NCI-H1417 (cell line): ENCODE measurements at places on chromosomes 5 and 9.
A peak's percentile ranks its signal among the peaks of the same experiment; 100 is the strongest.

DNA sequence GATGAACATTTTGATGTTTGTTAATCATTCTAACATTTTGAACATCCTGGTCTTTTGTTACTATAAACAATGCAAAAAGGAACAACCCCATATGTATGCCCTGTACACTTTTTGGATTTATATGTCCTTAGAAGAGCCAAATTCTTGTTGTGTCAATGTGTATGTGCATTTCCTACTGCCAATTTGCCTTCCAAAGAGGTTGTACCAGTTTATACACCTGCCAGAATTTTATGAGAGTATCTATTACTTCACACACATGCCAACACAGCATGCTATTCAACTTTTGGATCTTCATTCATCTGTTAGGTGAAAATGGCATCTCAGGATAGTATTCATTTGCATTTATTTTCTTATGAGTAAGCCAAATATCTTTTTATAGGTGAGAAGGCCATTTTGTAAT lies 162.0 kb upstream of the SEMA6A start:
- DNase-seq: no peak

DNA sequence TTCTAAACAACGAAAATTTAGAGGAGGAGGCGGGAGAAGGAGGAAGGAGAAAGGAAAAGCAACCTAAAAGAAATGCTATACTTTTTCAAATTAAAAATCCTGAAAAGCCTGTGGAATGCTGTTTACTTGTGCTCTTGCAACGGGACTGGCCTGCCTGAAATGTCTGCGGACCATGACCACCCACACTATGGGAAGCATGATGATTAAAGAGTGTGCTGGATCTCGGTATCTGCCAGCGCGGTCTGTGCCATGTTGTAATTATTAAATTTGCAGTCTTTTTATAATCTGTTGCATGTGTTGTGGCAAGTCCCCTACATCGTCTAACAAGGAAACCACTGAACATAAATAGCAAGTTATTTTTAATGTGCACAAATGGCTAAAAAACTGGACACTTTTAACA lies 111.4 kb downstream of the FANCC start:
- no peak for DNase-seq

DNA sequence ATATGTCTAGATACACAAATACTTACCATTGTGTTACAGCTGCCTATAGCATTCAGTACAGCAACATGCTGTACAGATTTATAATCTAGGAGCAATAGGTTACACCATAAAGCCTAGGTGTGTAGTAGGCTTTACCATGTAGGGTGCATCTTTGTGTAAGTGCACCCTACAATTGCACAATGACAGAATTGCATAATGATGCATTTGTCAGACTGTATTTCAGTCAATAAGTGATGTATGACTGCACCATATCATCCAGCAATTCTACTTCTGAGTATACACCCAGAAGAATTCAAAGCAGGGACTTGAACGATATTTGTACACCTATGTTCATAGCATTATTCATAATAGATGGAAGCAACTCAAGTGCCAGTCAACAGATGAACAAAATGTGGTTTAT lies 100.4 kb upstream of the SLC44A1 start:
- no peak for DNase-seq

- no peak for DNase-seq
Observed at GRCh38 chr5:65818592-65818991, 96.6 kb downstream of the NLN start.

DNA sequence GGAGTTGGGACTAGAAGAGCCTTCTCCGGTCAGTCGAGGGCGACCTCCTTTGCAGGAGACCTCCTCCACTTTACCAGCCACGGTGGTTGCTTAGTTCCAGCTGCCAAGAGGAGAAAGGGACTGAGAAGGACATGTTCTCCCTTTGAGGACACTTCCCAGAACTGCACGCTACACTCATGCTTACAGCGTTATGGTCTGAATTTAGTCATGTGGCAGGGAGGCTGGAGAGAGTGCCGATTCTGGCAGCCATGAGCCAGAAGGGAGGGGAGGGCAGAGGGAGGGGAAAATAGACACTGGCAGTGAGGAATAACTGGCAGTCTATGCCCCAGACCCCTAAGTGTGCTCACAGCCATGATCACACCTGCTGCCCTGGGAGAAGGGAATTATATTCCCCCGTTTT lies 47.8 kb downstream of the TSPAN17 start:
- peak; percentile 9 for DNase-seq

- no peak for DNase-seq
Observed at GRCh38 chr5:173458828-173459609, 130.8 kb upstream of the STC2 start.

GRCh38 chr5:174045470-174046025 lies at the start of gene NSG2:
Gene NSG2, plus strand, starts transcription at chr5:174045706. Its CDS starts 1,050 bp downstream, at chr5:174046756.
- peak; percentile 85 for DNase-seq

- no peak for DNase-seq
Observed at GRCh38 chr9:38697776-38698300, 22.1 kb downstream of the FAM240B start.

DNA sequence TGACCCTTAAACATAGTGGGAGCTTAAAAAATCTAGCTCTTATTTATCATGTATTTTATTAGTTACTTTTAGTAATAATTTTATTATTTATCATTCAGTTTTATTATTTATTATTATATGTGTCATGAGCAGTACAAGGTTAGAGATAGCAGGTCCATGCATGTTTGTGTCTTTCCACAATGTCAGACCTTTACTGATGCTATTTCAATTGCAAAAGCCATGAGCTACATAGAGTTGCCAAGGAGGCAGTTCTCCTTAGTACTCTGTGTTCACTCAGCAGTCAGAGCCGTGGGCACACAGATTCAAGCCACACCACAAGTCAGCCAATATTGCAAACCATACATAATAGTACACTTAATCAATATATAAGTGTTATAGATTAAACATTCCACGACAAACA lies 157.9 kb upstream of the NTRK2 start:
- no peak for DNase-seq

GRCh38 chr5:107235167-107235566 lies 435.6 kb downstream of the EFNA5 start:
- no peak for DNase-seq

DNA sequence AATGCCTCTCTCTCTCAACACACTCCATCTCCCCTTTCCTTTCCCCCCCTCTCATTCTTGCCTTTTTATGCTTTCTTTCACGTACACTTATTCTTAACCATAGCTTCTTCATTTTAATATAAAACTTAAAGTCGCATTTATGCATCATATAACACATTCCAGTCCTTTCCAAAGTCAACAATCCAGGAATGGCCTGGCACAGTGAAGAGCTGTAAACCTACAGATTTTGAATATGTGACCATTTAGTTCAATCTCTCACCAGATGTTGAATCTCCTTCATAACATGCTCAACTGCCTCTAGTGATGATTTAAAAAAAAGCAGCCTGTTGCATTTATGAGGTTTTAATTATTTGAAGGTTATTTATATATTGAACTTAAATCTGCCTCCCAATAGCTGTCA lies 186.2 kb upstream of the GRAMD2B start:
- no peak for DNase-seq

DNA sequence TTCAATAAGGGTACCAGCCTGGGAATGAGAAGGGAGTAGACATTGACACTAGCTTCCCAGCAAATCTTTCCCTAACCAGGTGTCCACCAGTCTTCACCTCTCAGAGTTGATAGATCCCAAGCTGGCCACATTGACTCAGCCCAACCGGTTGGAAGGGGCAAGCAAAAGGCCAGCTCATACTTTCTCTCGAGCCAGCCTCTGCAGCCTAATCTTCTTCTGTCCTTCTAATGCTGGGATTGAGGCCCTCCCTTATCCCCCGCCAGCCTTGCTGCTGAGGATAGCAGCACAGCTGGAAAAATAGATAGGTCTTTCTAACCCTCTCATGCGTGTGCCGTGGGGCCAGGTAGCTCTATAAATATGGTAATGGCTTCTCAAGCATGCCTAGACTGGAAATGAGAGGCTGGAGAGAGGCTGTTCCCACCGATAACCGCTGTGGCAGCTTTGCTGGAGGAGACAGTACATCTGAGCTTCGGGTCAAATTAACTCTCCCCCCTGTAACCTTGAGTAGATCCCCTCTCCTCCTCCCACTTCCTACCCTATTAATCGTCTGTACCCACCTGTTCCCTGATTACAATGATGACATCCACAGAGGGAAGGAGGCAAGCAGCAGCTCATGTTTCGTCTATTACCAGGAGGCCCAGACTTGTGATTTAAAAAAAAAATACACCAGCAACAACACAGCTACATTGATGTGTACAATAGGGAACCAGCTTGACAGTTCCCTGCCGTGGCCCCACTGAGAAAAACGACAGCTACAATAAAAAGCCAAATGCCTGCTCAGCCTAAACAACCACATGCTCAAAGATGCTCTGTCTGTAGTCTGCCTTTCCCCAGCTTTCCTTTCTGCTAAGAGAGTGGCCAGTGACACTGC lies 219.9 kb upstream of the BRINP1 start:
- peak; percentile 59 for DNase-seq

DNA sequence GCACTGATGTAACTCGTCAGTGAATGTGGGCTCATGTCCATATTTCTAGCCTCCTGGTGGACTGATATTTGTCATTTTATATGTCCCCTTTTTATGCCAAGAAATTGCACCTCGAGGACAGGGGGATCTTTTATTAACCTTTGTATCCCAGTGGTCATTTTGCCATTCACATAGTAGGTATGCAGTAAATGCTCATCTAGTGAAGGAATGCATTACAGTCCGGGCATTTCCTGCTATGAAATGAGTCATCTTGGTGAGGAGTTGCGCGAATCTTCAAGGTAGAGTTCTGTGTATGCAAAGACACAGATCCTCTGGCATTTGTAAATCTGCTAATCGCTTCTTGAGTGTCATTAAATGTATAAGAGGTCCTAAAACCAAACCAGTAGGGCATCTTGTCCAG lies 755.5 kb upstream of the ADAMTS16 start:
- DNase-seq: no peak

- no peak for DNase-seq
Observed at GRCh38 chr9:118094387-118094786, 390.2 kb downstream of the TLR4 start.

DNA sequence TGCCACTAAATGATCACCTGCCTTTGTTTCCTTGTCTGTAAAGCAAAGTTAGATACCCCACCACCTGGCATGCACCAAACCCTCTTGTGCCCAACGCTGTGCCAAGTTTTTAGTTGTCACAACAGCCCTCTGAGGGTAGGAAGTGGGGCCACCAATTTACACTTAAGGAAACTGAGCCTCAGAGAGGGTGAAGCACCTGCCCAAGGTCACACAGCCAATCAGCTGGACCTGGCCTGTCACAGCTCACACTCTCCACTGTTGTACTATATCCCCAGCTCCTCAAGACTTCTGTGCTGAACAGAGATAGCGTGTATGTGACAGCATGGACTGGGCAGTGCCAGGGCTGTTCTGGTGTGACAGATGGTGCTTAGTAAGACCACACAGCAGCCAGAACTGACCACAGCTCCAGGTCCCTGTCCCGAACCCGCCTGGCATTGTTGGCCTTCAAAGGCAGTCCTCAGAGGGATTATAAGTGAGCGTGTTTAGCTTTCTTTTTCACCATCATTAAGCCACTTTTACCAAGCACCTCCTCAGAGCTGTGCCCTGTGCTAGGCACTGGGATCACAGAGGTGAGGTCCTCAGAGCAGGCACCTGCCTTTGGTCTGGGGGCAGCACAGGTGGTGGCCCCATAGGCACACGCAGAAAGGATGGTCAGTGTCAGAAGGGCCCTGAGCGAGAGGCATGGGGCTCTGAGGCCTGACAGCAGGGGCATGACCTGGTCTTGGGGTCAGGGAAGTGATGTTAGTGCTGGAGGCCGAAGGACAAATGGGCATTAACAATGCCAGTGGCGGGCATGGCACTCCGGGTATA lies 71.1 kb downstream of the COL27A1 start:
- DNase-seq: no peak

GRCh38 chr5:148799737-148800527 lies 26.5 kb upstream of the ADRB2 start:
- DNase-seq: no peak

DNA sequence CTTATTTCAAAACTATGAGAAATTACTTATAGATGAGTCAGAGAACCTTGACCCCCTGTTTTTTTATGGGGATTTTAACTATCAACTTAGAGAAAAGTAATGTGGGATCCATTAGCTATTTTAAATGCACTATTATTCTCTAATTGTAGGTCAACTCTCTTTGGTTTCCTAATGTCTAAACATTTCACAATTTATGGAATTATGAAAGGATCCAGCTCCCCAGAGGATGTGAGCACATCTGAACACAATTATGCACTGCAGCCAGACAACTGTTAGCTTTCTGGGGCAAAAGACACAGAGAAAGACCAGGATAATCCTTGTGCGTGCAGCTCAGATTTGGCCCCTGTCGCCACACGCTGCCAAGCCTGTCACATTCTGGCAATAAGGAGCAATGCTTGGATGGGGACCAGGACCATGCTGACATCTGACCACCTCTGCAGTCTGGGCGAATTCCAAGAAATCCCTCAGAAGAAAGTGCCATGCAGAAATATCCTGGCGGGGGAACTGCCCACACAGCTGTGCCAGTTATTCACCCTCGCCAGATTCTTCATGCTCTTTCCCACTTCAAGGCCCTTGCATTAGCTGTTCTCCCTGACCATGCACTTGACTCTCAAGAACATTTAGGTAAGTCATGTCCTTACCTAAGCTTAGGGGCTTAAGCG lies 22.2 kb upstream of the CMBL start:
- DNase-seq: no peak

- DNase-seq: no peak
Observed at GRCh38 chr5:123289210-123289609, 134.0 kb downstream of the CEP120 start.

GRCh38 chr5:35788724-35789123 lies 68.0 kb upstream of the IL7R start:
- no peak for DNase-seq

- no peak for DNase-seq
Observed at GRCh38 chr9:34311499-34312185, 17.4 kb downstream of the KIF24 start.

GRCh38 chr9:4301296-4301695 lies 1.4 kb upstream of the GLIS3 start:
- no peak for DNase-seq

DNA sequence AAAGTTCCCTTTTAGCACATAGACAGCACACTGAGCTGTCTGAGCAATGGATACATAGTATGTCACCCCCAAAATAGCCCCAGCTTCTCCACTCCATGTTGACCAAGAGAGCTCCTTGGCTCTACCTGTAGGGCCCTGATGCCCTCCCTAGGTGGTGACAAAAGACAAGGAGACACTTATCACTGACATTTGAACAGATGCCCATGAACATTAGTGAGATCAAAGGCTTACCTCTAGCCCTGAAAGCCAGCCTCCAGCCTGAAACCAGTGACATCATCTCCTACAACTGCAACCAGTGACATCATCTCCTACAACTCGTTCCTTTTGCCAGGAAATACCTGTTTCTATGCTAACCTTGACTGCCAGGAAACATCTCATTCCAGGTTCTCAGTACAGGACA lies 122.7 kb downstream of the FSTL4 start:
- no peak for DNase-seq

DNA sequence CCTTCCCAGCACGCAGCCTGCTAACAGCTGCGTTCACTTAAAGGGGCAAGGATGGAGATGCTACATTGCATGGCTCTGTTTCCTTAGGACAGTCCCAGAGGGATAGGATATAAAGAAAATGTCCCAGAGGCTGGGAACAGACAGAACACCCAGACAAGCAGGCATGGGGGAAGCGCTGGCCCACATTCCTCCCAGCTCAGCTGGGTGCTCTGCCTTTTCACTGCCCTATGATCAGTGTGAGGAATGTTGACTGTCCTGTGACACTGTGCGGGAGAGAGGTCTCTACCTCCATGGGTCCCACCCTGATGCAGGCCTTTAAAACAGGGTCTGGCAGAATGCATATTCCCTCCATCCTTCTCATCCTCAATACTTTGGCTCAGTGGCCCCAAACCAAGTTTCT lies 459.4 kb upstream of the DMAC1 start:
- DNase-seq: no peak

GRCh38 chr9:35797311-35798109 lies 6.1 kb downstream of the NPR2 start:
- DNase-seq: no peak
